IMR-90 (cell line): ENCODE measurements at places on chromosomes 16 and 17. TPM values are rescaled to one million over a fixed set of nuclear protein-coding genes. Genes with fewer than 3 reads are reported as not detected.
A peak's percentile ranks its signal among the peaks of the same experiment; 100 is the strongest.

Gene PHOSPHO1
- under 0.01 TPM in 2 replicates for total RNA-seq

Gene MAP2K6
- 3.6 and 5.7 TPM in 2 replicates for total RNA-seq

Gene CLEC18A
- under 0.01 TPM in 1 of 2 replicates, not detected in the other for total RNA-seq

Gene RUNDC1
- total RNA-seq, result 7.0 and 8.1 TPM in 2 replicates

DNA sequence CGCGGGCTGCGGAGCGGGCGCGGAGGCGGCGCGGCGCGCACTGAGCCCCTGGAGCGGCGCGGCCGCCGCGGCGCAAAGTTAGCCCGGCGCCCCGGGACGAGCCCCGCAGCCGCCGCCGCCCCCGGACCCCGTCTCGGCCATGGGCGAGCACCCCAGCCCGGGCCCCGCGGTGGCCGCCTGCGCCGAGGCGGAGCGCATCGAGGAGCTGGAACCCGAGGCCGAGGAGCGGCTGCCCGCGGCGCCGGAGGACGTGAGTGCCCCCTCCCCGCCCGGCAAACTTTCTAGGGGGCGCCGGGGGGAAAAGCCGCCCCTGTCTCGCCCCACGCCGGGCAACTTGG is 388 bp downstream of the RHBDL3 start:
- DNase-seq, result no peak

GRCh38 chr16:84881702-84882521 is 62.1 kb downstream of the CRISPLD2 start:
- DNase-seq, result peak; percentile 97
